ENCODE measurements at places on chromosomes 5 and 9.

DNA sequence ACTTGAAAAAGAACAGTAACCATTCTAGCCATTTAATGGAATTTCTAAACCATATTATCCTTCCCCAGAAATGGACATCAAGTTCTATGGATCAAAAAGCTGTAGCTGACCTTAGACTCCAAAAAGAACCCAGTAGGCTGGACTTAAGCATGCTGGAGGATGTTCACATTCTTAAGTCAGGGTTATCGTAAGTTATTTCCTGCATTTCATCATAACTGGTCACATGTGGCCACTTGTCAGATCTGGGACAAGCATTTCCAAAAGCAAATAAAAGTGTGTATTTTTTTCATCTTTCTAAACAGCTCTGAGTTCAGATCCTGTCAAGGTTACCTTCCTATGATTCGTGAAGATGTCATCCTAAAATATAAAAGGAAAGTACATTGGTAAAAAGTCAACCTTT lies 274.5 kb upstream of the PTGER4 start:
- no peak for DNase-seq

GRCh38 chr9:93828331-93829097 lies 126.6 kb downstream of the BARX1 start:
- no peak for DNase-seq

DNA sequence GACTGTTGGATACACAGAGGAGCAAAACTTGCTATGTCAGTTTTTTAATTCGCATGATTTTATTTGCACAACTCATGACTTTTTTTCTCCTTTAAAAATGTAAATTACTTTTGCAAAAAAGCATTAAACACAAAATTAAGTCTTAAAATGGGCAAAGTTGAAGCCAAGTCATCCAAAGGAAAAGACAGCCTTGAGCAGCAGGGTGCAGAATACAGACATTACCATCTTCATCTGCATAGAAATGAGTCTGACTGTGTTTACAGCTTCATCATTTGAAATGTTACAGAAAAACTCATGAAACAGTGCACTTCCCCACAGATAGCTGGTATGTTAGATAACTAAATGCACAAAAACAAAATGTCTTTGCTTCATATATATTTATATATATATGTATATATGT lies 101.4 kb downstream of the TSSK1B start:
- no peak for DNase-seq

- no peak for DNase-seq
Measured at GRCh38 chr5:43652537-43653302, 49.7 kb downstream of the NNT start.

GRCh38 chr9:69044240-69045219 lies 9.0 kb downstream of the FXN start:
- peak; percentile 90 for DNase-seq

DNA sequence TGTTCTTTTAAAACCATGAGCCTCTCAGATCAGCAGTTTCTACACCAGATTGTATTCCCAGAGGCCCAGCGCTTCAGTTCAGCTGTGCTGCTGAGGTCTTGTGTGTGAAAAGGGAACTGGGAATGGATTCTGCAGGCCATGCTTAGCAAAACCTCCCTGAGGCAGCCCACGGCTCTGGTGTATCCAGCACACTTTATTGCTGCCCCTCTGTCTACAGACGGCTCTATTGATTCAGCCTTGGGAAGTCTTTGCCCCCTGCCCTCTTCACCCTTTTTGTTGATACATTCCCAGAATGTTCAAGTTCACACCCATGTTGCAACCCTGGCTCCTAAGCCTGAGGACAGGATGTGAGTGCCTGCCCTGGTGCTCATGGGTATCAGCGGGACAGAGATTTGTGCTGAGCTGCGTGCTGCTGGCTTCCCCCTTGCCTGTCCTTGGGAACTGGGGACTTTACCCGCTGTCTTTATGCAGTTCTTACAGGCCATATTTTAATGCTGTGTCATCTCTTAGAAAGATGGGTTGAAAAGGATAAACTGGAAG lies 37.3 kb downstream of the ARHGAP26 start:
- peak; percentile 56 for DNase-seq

GRCh38 chr5:107294211-107294550 lies 376.6 kb downstream of the EFNA5 start:
- no peak for DNase-seq

DNA sequence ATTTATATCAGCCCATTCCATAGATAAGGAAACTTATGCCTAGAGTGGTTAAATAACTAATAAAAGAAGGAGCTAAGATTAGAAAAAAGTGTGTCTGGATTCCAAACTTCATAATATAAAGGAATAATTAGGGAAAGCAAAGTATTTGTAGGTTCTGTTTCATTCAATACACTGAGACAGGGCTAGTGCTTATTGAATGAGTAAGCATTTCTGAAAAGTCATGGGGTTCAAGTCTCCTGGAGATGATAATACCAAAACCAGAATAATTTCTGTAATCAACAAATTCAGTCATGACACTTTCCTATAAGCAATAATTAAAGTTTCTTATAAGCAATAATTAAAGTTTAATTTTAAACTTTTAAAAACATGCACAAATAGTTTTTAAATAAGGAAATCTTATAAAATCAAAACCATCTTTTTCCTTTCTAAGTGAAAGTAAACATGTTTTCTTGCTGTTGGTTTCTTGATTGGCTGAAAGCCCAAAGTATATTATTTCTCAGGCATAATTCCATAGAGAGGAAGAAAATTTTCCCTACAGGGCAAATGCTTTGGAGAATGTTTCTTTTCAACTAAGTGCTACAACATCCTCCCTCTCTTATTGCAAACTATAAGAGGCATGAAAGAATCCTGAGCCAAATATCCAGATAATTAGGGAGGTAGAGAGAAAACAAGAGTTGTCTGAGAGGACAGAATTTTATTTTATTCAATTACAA lies 510.2 kb downstream of the PRELID2 start:
- no peak for DNase-seq

DNA sequence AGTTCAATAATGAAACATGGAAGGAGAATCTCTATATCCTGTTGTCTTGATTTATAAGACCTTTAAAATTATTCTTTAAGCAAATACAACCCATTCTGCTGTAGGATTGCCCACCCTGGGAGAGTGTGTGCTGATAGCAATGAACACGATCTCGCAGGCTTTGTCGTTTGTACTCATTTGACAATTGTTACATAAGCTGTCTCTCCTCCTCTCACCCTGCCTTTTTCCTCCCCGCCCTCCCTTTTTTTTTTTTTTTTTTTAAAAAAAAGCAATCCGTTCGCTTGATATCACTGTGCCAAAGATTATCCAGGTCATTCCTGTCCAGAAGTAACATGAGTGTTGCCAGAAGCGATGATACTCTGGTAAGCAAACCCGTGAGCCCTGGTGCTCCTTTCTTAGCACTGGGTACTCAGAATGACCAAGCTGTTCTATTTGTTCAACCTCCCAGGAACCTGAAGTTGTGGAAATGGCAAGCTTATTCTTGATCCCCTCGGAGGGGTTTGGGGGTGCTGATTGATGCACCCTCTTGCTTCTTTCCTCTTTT lies 82.7 kb upstream of the CTSL start:
- no peak for DNase-seq

DNA sequence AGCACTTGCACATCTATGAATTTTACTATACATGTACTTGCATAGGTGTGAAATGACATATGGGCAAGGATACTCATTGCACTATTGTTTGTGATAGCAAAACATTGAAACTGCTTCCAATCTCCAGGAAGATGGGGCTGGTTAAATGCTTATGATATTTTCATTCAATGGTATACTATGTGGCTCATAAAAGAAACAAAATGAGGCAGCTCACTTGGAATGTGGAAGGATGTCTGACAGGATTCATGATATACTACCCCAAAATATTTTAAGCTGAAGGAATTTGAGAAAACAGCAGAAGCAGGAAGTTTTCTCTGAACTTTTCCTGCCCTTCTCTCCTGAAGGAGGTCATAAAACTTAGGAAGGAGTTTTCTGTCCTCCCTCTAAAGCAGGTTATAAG lies 99.6 kb upstream of the CAST start:
- DNase-seq = no peak

DNA sequence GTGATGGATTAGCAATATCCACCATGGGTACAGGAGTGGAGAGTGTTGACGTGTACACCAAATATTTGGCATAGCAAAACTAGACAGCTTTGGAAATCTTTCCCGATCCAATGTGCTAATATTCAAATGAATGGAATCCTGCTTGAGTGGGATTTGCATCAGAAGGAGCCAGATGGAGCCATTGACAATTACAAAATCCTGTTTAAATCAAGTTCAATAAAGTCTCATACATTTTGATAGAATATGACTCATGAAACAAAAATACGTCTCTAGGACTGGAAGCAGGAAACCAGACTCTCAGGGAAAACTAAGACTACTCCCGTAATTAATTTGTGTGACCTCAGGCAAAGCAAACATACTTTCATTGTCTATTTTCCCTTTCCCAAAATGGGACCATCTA lies 13.0 kb downstream of the TNC start:
- no peak for DNase-seq

DNA sequence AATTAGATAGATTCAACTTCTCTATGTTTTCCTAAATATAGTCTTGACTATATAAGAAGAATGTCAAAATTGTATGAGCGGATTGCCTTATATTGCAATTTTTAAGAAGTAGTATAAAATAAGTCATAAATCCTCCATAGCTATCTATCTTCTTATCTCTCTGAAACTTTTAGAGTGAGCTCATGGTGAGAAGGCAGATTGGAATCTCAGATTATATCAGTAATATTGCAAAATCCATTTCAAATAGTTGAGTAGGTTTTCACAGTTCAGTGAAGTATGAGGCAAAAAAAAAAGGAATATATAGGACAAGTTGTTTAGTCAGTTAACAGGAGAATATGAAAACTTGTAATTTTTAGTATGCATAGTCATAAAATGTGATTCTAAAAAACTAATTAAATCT lies 156.4 kb downstream of the FAM174A start:
- DNase-seq = no peak

GRCh38 chr5:73365301-73365853 lies 83.2 kb downstream of the FOXD1 start:
- DNase-seq = no peak

GRCh38 chr5:84287951-84288350 lies 96.7 kb downstream of the EDIL3 start:
- DNase-seq = no peak

GRCh38 chr9:137176302-137177182 lies 4.7 kb upstream of the TMEM210 start:
- peak; percentile 87 for DNase-seq

DNA sequence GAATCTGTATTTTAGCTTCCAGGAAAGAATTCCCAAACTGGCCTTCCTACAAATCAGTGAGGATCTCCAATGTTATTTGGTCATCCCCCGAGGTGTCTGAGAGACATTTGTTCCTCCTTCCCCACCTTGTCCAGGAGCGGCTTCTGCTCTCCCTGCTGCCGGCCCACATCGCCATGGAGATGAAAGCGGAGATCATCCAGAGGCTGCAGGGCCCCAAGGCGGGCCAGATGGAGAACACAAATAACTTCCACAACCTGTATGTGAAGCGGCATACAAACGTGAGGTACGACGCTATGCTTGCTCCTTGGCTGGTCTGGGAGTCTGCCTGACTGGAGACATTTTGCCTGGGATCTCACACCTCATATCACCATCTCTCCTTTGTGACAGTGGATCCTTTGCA lies 160.4 kb downstream of the CFAP90 start:
- DNase-seq = no peak

GRCh38 chr5:24635209-24635608 lies 9.6 kb downstream of the CDH10 start:
- DNase-seq = no peak

- no peak for DNase-seq
Measured at GRCh38 chr5:126395605-126396004, 27.6 kb upstream of the GRAMD2B start.

Data from RPMI8226 (cell line).